ENCODE measurements at places on chromosomes 16 and 17.

DNA sequence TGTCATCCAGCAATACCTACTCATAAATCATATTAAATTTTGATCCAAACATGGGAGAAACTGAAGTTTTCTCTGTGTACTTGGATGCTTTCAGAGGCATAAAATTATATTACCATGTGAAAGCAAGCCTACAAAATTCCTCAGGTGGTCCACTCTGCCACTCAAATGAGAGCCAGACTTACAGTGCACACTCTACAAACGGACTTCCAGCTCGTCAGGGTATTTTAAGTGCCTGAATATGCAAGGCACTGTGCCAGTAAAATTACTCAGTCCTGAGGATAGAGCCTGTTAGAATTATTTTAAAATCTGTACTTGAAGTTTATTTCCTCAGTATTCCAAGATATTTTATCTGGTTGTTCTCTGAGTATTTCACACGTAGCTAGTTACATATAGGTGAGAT lies 54.5 kb downstream of the TENT4B start:
- no peak for DNase-seq

- no peak for DNase-seq
These were observed 15.5 kb downstream of the BANP start for GRCh38 chr16:87966685-87967185.

DNA sequence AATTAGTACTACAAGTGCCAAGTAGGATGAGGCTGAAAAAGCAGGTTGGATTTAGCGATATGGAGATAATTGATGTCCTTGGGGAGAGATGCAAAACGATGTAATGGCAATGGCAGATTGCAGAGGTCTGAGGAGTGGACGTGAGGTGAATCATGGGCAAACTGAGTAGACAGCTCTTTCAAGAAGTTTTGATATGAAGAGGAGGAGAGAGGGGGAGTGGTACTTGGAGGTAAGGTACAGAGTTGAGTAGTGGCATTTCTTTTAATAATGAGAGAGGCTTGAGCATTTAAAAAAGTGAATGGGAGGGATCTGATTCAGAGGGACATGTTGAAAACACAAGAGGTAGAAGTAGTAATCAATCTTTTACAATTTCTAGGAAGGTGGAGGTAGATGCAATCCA lies 17.7 kb upstream of the VPS4A start:
- DNase-seq = no peak

DNA sequence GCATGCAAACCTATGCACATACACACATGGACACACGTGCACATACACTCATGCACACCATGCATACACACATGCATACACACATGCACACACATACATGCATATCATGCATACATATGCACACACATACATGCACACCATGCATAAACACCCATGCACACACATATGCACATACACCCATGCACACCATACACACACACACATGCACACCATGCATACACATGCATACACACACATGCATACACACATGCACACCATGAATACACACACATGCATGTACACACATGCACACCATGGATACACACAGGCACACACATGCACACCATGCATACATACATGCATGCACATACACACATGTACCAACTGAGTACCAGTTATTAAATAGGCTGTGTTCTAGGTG lies 543.3 kb upstream of the EEF2KMT start:
- no peak for DNase-seq

GRCh38 chr16:89899879-89900481 lies 18.7 kb upstream of the MC1R start:
- DNase-seq = no peak

GRCh38 chr17:81020443-81020766 lies 14.5 kb upstream of the BAIAP2 start:
- no peak for DNase-seq

GRCh38 chr16:30948667-30949649 lies at the start of gene ORAI3:
Gene ORAI3 (plus strand): TSS chr16:30949068. CDS start chr16:30949290, 222 bp downstream.
- no peak for DNase-seq
